ENCODE measurements at places on chromosomes 13 and 19.

- no peak for DNase-seq
Measured at GRCh38 chr19:39052846-39053245, 20.5 kb upstream of the FBXO27 start.

GRCh38 chr19:582497-583197 lies 7.0 kb upstream of the HCN2 start:
- no peak for DNase-seq

DNA sequence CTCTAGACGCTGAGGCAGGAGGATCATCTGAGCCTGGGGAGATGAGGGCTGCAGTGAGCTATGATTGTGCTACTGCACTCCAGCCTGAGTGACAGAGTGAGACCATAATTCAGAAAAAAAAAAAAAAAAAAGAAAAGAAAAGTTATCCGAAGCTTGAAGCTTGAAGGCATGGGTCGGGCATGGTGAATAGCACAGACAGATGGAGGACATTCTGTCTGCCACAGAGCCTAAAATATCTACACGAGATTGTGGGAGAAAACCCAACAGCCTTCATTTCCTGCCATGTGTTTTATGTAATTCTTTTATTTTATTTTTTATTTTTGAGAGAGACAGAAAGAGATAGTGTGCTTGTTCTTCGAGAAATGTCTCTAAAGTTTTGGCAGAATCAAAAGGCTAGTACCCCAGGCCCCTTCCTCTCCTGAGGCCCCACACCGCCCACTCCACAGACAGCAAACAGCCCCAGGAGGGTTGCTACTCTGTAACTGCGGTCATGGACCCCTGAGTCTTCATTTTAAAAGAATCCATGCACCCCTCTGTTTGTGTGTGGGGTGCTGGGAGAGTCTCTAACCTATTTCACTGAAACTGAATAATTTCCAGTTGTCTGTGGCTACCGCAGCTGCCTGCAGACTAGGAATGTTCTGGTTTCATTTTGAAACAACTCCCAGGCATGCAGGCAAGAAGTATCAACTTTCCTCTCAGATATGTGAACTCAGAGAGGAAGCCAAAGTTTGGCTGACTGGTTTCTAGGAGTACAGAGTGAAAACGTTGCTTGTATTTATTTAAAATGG lies 38.4 kb upstream of the RCBTB2 start:
- DNase-seq, result no peak

- no peak for DNase-seq
Measured at GRCh38 chr19:50711805-50712204, 7.8 kb downstream of the SHANK1 start.

DNA sequence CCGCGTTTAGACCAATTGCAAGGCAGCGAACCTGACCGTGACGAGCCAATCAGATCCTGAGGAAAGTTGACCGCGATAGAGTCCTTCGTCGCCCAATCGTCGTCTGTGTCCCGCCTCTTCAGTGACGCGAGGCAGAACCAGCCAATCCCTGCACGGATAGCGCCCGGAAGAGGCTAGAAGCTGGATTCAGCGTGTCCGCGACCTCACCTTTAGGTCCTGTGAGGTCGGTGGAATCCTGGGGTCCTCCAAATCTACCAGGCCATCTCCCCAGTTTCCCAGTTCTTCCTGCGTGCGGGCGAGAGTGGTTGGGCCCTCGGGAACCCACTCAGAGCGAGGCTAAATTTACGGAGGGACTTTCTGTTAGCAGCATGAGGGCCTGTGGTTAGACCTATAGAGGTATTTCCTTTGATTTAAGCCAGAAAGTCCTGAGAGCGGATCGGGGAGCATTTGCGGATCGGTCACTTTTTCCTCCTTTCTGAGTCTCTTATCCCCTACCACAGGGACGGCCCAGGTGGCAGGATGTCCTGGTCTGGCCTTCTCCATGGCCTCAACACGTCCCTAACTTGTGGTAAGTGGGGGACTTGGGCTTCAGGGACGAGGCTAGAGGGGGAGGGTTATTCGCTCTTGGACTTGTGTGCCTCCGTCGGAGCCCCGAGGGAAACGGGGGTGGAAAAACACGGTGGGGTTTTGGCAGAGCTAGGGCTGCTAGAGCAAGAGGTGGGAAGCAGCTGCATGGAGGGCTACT lies at the start of gene MRPS12:
Gene MRPS12 (plus strand): TSS at position 169 of the 745 bp plus-strand sequence. CDS start 351 bp downstream, at position 520.
- peak; percentile 99 for DNase-seq

GRCh38 chr13:112556600-112556999 lies 31.4 kb downstream of the TUBGCP3 start:
- DNase-seq, result no peak

DNA sequence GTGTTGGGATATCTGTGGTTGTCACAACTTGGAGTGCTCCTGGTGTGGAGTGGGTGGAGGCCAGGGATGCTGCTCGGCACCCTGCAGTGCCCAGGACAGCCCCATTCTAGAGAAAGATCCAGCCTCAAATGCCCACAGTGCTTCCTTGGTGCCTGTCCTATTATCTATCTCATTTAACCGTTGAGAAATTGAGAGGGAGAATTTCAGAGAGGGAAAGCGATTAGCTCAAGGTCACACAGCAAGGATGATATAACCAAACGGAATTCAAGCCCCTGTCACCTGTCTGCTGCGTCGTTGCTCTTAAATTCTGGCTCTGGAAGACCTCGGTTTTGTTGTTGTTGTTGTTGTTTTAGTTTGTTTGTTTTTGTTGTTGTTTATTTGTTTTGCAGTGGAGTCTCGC lies 13.5 kb downstream of the ANKRD24 start:
- DNase-seq, result no peak

DNA sequence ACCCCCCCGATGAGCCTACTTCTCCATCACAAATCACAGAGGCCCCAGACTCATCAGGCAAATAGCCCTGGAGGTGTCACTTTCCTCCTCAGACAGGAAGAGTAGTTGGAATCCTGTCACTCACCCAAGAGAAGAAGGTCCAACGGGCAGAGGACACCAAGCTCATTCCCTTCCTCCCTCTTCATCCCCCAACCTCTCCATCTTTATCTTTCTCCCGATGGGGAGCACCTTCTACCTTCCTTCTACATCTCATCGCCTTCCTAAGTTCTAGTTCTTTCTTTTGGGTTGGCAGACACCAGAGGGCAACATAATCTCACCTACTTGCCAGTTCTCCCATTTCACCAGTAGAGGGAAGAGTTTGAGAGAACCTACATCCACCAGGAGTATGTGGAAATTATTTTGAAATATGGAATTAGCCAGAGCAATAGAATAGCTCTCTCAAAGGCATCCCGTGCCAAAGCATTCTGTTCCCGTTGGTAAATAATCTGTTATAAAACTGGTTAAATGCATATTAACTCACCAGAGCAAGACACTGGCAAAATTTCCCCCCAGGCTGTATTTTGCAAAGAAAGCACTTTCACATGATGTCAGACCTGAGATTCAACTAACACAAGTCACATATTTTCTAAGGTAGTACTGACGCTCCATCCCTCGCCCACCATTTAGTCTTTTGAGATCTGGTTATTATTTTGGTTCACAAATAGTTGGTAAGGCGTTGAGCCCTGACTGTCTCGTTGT lies 55.0 kb downstream of the ZIC5 start:
- DNase-seq, result peak; percentile 43

- peak; percentile 100 for DNase-seq
Measured at GRCh38 chr13:65940720-65941119, 1289.4 kb downstream of the PCDH9 start.

- no peak for DNase-seq
Measured at GRCh38 chr19:1252821-1253513, 4.6 kb downstream of the MIDN start.

- no peak for DNase-seq
Measured at GRCh38 chr13:41224113-41225110, 30.0 kb upstream of the KBTBD7 start.

DNA sequence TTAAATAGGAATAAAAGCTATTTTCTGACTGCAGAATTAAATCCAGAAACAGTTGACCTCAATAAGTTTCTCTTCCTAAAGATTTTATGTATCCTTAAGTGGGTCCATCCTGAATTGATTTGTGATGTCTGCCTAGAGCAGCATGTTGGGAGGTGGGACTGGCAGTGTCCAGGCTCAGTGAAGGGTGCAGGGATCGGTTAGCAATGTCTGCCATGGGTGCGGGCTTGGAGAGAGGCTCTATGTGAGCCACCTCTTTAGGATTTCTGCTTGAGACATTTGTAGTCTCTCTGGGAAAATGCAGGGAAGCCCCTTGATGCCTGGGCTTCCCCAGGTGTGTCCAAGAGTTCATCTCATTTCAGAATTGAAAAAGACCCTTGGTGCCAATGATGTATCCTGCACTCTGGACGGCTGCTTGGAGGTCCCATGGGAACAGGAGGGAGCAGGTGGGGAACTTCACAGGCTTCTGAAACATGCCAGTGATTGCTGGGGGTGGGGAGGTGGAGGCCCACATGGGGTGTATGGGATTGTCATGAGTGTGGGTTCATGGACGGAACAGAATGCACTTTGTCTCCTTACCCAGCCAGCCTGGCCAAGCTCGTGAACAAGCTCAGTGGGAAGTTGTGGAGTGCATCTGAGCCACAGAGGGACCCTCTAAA lies 6.2 kb upstream of the COLGALT1 start:
- no peak for DNase-seq

DNA sequence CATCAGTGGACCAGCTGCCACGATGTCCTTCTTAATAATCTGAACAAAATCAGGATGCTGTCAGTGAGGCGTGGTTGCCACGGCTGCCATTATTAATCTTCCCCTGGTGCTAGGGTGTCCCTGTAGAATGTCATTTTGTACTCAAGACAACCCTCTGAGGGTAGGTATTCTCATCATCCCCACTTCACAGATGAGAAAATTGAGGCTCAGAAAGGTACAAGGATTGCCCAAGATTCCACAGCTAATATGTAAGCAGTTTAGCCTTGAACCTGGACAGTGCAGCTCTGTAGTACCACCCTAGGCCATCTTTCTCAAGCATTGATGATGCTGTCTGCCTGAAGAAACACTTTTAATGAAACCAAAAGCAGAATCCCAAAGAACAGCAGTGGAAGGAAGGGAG lies 8.1 kb downstream of the PPP2R1A start:
- no peak for DNase-seq

DNA sequence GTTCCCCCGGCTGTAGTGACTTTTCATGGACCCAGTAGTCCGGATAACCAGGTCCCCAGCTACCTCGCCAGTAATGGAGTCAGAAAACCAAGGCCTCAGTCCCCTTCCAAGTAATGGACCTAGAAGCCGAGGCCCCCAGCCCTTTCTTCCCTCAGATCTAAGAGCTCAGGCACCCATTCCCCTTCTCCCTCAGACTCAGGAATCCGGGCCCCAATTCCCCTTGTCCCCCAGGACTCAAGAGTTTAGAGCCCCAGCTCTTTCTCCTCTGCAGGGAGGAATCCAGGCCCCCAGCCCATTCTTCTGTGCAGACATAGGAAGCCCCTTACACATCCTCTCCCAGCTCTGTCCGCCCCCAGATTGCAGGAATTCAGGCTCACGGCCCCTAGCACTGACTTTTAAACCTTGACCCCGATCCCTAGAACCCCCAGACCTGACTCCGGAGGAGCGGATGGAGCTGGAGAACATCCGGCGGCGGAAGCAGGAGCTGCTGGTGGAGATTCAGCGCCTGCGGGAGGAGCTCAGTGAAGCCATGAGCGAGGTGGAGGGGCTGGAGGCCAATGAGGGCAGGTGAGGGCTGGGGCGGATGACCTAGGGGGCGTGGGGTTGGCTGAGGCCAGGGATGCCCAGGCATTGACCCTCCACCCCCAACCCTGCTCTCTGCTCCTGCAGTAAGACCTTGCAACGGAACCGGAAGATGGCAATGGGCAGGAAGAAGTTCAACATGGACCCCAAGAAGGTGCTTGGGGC lies 938 bp downstream of the CYTH2 start:
- no peak for DNase-seq

DNA sequence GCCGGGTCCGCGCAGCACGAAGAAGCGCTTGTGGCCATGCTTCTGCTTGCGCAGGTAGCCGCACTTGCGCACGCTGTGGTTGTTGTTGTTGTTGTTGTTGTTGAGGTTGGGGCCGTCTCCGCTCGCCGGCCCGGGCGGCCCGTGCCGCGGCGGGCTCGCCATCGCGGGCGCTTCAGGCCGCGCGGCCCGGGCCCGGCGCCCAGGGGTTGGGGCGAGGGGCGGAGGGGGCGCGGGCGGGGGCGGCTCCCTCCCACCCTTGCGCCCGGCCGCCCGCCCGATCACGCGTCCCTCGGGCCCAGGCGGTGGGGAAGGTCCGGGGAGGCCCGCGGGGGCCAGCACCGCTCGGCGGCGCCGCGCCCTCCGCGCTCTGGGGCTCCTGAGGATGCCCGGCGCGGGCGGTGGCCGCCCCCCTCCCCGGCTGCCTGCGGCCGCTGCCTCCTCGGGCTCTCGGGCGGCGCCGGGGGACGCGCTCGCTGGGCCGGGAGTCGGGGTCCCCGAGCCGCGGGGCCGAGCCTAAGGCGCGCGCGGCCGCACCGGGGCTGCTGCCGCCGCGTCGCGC lies 412 bp downstream of the IRS2 start:
- DNase-seq, result peak; percentile 74

- no peak for DNase-seq
Measured at GRCh38 chr13:75702476-75702875, 66.3 kb downstream of the LMO7 start.

GRCh38 chr13:22126433-22127021 lies 455.7 kb downstream of the FGF9 start:
- no peak for DNase-seq

All from NCI-H1105 treated with DMSO at 0.1 percent for 48 hours (cell line).